ENCODE measurements at places on chromosomes 3 and 15. TPM values are rescaled to one million over a fixed set of nuclear protein-coding genes. Genes with fewer than 3 reads are reported as not detected.

GRCh38 chr3:188890572-188891270 lies 281.1 kb upstream of the TPRG1 start:
- no peak for DNase-seq
- no peaks in the 10 kb centered on the region for H3K27me3 ChIP-seq
- peaks cover 4% of the 10 kb centered on the region for H3K4me1 ChIP-seq
- H3K4me3 ChIP-seq = no peak overlapping the region
- H3K36me3 ChIP-seq = peaks cover 3% of the 10 kb centered on the region

DNA sequence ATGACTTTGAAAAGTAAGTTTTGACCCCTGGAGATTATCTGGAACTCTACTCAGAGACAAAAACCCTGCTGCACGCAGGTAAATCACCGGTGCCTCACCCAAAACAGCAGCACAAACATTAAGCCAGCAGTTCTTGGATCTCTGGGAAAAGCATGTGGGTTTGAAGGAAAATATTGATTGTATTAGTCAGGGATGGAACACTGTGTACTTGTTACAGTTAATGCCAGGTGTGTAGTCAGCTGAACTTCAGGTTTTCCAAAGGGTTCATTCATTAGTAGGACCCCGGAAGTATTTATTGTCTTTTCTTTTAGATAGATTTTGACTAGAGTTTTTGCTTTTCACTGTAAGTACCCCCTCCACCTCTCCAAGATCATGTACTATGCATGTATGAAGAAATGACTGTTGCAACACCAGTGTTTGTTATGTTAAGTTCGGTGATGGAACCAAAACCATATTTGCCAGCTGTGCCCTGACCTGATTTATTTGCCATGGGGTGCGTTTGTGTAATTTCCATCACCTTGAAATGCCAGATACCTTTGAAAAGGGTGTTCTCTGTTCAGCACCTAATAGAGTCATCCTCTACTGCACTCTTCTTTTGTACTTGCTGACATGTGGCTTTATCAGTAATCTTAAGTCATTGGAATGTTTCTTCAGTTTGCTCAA lies 14.5 kb downstream of the ARHGEF26 start:
- H3K4me3 ChIP-seq = no peak overlapping the region
- H3K36me3 ChIP-seq = no peaks in the 10 kb centered on the region
- DNase-seq = no peak

GRCh38 chr3:132461544-132461943 lies 44.2 kb downstream of the DNAJC13 start:
- no peak overlapping the region for H3K27ac ChIP-seq
- DNase-seq = no peak
- H3K4me3 ChIP-seq = no peak overlapping the region
- H3K36me3 ChIP-seq = peaks cover 27% of the 10 kb centered on the region
- no peaks in the 10 kb centered on the region for H3K4me1 ChIP-seq

GRCh38 chr3:78312851-78313250 lies 1273.0 kb downstream of the ROBO2 start:
- no peak for DNase-seq
- no peaks in the 10 kb centered on the region for H3K27me3 ChIP-seq
- no peak overlapping the region for H3K27ac ChIP-seq
- H3K36me3 ChIP-seq = no peaks in the 10 kb centered on the region

GRCh38 chr3:65178703-65179102 lies 490.9 kb upstream of the ADAMTS9 start:
- H3K27me3 ChIP-seq = no peaks in the 10 kb centered on the region
- no peak for DNase-seq
- no peak overlapping the region for H3K4me3 ChIP-seq

DNA sequence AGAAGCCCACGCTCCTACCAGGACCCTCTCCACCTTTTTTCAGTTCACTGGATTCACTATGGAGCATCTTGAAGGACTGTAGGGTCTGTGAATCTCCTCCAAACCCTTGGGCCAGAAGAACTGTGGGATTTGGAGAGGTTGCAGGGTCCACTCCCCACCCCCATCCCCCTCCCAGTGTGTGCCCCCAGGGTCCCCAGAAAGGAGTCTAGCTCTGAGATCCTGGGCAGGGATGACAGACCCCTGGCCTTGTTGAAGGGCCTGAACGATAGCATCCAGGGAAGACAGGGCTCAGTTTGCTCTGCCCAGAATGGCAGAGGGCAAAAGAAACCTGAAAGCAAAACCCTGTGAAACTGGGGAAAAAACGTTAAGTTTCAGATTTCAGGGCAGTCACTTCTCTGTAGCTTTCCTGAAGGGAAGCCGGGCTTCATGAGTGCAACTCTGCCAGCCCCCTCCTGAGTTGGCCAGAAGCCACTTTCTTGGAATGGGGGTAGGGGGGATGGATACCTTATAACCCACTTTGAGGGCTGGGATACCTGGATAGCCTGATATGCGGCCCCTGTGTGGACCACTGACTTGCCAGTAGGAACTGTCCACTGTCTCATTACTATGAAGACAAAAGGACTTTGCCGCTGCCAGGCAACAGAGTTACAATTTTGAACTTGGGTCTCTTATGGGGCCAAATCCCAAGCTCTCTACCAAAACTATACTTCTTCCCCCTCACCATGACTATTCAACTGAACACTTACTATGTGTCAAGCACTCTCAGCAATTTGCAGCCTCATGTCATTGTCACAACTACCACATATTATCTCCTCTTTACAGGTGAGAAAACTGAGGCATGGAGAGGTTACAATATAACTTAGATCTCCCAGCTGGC lies 1.6 kb upstream of the CISH start:
- peaks cover 6% of the 10 kb centered on the region for H3K27me3 ChIP-seq
- H3K36me3 ChIP-seq = peaks cover 83% of the 10 kb centered on the region
- peak; percentile 16 for DNase-seq
- peaks cover 37% of the 10 kb centered on the region for H3K4me1 ChIP-seq

GRCh38 chr15:61367953-61368352 lies 138.9 kb upstream of the RORA start:
- H3K4me3 ChIP-seq = no peak overlapping the region
- no peaks in the 10 kb centered on the region for H3K4me1 ChIP-seq
- no peak overlapping the region for H3K27ac ChIP-seq
- no peak for DNase-seq
- peaks cover 7% of the 10 kb centered on the region for H3K27me3 ChIP-seq

GRCh38 chr3:24242012-24242698 lies 252.5 kb downstream of the THRB start:
- H3K4me1 ChIP-seq = no peaks in the 10 kb centered on the region
- H3K27me3 ChIP-seq = peaks cover 12% of the 10 kb centered on the region
- H3K27ac ChIP-seq = no peak overlapping the region
- no peak overlapping the region for H3K4me3 ChIP-seq
- H3K36me3 ChIP-seq = no peaks in the 10 kb centered on the region

DNA sequence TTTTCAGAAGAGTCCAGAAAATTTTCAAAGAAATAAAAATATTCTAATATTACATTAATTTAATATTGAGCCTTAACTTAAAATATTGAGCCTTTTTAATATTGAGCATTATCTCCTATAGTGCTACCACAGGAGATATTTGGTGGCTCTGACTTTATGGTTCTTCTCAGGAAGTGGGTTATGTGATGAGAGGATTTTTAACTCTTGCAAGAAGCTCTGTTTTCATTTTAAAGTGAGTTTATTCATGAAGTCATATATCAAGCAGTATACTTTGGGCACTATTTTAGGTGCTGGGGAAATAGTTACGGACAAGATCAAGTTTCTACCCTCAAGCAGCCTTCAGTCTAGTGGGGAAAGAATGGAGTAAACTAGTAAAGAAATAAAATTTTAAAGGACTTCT lies 13.4 kb upstream of the MBNL1 start:
- H3K27me3 ChIP-seq = no peaks in the 10 kb centered on the region
- H3K4me3 ChIP-seq = peak overlapping the region; percentile 50
- no peaks in the 10 kb centered on the region for H3K36me3 ChIP-seq
- H3K4me1 ChIP-seq = peaks cover 85% of the 10 kb centered on the region

- H3K27ac ChIP-seq = no peak overlapping the region
- H3K36me3 ChIP-seq = no peaks in the 10 kb centered on the region
- DNase-seq = no peak
Measured at GRCh38 chr3:168342946-168343850, 247.5 kb upstream of the GOLIM4 start.

- no peaks in the 10 kb centered on the region for H3K27me3 ChIP-seq
- H3K4me1 ChIP-seq = peaks cover 52% of the 10 kb centered on the region
- no peak overlapping the region for H3K4me3 ChIP-seq
- DNase-seq = no peak
Measured at GRCh38 chr15:84671211-84671610, 13.2 kb upstream of the NMB start.

GRCh38 chr3:81839504-81840094 lies 78.2 kb upstream of the GBE1 start:
- H3K4me1 ChIP-seq = no peaks in the 10 kb centered on the region
- no peaks in the 10 kb centered on the region for H3K36me3 ChIP-seq
- H3K27me3 ChIP-seq = no peaks in the 10 kb centered on the region
- no peak overlapping the region for H3K4me3 ChIP-seq
- H3K27ac ChIP-seq = no peak overlapping the region

- no peak overlapping the region for H3K27ac ChIP-seq
- no peak overlapping the region for H3K4me3 ChIP-seq
Measured at GRCh38 chr3:41684797-41685735, 276.8 kb downstream of the ULK4 start.

DNA sequence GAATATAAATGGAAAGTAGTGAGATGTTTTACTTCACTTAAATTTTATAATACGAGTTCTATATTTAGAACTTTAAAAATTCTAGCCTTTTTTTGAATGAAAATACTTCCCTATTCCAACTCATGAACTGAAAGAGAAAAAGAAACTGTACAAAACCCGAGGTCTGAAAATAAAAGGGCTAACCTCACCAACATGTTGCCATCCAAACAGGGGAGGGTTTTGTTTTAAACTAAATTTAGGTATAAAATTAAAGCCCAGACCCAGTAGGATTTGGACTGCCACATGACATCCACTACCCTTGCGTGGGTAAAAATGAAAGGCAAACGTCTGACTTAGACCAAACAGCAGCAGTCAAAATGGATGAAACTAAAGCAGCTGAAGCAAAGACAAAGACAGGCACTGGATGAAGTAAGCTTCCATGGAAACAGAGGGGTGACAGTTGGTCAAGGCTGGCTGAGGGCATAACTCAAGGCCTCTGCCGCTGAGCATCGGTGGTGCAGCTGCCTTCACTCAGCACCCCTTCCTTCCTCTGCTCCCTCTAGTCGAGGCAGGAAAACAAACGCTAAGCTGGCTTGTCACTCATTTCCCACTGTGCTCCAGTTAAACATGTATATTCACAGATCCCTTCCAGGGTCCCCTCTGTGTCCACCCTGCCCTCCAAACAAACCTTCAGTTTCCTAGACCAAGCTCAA lies 58.1 kb downstream of the TM4SF4 start:
- H3K36me3 ChIP-seq = no peaks in the 10 kb centered on the region
- no peak overlapping the region for H3K4me3 ChIP-seq
- no peaks in the 10 kb centered on the region for H3K27me3 ChIP-seq
- H3K4me1 ChIP-seq = no peaks in the 10 kb centered on the region

- no peak for DNase-seq
- H3K36me3 ChIP-seq = peaks cover 2% of the 10 kb centered on the region
- H3K27me3 ChIP-seq = peaks cover 4% of the 10 kb centered on the region
Measured at GRCh38 chr3:112253301-112253971, 40.6 kb downstream of the SLC9C1 start.

GRCh38 chr15:83327041-83327440 lies 42.6 kb upstream of the BNC1 start:
- H3K4me1 ChIP-seq = no peaks in the 10 kb centered on the region
- no peaks in the 10 kb centered on the region for H3K36me3 ChIP-seq
- H3K27me3 ChIP-seq = peaks cover 3% of the 10 kb centered on the region
- no peak for DNase-seq
- no peak overlapping the region for H3K27ac ChIP-seq

DNA sequence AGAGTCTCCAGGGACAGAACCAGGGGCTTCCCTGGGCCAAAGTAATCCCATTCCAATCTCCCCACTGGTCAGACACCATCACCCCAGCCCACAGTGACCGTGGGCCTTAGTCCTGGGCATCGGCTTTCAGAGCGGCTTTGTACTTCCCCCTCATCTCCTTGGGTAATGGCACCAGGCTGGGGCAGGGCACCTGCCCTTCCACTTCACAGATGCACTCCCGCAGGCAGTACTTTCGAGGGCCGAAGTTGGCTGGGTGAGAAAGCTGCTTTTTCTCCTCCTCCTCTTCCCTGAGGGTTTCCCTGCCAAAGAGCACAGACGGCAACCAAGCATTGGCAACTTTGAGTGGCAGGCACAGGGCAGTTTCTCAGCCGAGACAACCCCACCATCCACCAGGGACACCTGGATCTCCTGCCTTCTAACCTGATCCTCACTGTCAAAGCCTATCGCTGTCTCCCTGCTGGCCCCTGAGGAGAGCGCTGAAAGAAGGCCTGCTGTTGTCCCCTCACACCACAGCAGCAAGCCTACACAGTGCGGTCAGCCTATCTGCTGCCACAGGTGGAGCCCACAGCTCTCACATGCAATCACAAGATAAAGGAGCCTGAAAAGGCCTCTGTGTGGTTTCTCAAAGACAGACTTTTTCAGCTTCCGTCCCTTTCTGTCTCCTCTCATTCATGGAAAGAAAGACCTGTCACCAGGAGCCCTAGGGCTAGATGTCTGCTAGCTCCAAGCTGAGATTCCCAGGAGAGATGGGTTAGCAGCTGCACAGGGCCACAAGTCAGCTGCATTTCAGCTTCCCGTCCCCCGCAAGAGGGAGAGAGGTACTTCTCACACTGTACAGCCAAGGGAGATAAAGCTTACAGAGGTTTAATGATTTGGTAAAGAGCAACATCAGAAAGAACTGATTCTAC lies 12.5 kb downstream of the MRPS25 start:
- H3K27ac ChIP-seq = peak overlapping the region; percentile 5
- no peaks in the 10 kb centered on the region for H3K27me3 ChIP-seq
- peaks cover 34% of the 10 kb centered on the region for H3K4me1 ChIP-seq
- H3K36me3 ChIP-seq = peaks cover 42% of the 10 kb centered on the region
- no peak for DNase-seq

GRCh38 chr3:28553175-28553574 lies 204.6 kb upstream of the AZI2 start:
- no peaks in the 10 kb centered on the region for H3K4me1 ChIP-seq
- no peak for DNase-seq
- H3K27ac ChIP-seq = no peak overlapping the region
- H3K27me3 ChIP-seq = no peaks in the 10 kb centered on the region
- H3K4me3 ChIP-seq = no peak overlapping the region
- H3K36me3 ChIP-seq = no peaks in the 10 kb centered on the region

DNA sequence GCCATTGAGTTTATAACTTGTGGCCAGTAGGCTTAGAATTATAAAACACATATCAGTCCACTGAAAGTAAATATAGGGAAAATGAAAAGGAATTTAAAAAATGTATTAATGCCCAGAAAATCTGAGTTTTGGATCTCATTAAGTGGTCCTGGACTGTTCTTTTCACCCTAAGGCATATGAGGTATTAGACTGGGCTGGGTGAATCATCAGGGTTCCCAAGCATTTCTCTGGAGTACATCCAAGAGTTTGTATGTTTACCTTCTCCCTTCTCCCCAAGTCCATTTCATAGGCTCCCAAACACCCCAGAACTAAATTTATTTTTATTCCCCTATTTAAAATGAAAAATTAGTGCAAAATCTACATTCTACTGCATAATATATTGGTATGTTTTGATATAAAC lies 31.9 kb upstream of the SPTSSB start:
- no peaks in the 10 kb centered on the region for H3K36me3 ChIP-seq
- H3K27ac ChIP-seq = no peak overlapping the region
- H3K4me1 ChIP-seq = peaks cover 17% of the 10 kb centered on the region

GREM1 gene
- total RNA-seq = not detected

EIF3J gene
- 95.2 TPM for total RNA-seq

COL6A5 gene
- total RNA-seq = not detected

MAN2C1 gene
- total RNA-seq = 177 TPM

ISLR gene
- not detected for total RNA-seq

SCG3 gene
- not detected for total RNA-seq

CIB2 gene
- 2.0 TPM for total RNA-seq

FAM43A gene
- total RNA-seq = 7.4 TPM

ISG20 gene
- total RNA-seq = 74.5 TPM

WDR72 gene
- not detected for total RNA-seq

SST gene
- not detected for total RNA-seq
